ENCODE measurements at places on chromosomes 6 and 20.
A peak's percentile ranks its signal among the peaks of the same experiment; 100 is the strongest.

DNA sequence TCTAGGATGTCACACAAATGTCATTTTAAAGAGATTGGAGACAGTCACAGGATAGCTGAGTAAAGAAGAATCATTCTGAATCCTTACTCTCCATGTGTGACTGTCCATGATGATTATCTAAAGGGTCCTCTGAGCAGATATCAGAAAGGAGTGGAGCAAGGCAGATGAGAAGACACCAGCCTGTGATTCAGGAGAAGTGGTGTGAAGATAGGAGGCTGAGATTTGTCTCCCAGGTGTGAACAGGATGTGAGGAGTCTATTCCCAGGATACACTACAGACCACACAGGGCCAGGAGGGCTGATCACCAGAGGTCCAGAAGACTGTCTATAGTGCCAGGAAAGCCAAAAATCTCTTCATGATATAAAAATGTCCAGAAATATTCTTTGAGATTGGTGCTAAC, 27.0 kb downstream of the RWDD2A start:
- DNase-seq, result no peak

DNA sequence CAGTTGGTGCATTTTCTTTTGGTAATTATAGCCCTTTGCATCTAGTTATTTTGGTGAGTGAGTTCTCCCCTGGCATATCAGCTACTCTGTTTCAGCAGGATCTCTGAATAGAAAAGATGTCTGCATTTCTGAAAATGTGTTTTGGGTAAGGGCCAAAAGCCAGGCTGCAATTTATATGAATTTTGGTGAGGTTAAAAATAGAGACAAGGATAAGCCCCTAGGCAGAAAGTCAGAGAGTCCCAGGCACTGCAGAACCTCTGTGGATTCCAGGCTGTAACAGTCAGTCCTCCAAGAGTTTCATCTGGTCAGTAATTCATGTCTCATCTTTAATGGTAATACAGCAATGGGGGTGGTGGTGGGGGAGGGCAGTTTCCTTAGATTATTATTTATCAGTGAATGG, 53.0 kb downstream of the HDGFL1 start:
- no peak for DNase-seq

DNA sequence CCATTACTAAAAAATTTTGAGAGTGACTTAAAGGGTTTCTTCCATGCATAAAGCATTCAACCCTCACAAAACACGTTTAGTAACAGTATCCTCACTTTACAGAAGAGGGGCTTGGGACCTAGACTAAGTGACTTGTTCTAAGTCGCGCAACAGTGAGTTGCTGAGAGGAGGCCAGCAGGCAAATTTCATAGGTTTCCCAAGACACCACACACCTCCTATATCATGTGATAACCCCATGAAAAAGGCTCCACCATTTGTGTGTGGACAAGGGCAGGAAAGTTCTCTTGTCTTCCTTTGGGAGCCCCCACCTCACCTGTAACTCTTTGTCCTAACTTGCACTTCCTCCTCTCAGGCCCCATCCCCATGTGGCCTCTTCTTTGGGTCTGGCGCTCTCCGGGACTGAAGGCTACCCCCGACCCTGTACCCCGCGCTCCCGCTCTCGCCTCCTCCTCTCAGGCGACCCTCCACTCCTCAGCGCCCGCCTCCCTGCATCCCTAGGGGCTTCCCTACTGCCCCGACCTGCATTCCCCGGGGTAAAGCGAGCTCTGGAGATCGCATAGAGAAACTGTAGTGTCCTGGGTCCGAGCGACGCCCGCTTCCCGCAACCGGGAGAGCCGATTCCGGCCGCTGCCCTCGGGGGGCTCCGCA, 392 bp downstream of the PSMB8 start:
- DNase-seq, result peak; percentile 34

DNA sequence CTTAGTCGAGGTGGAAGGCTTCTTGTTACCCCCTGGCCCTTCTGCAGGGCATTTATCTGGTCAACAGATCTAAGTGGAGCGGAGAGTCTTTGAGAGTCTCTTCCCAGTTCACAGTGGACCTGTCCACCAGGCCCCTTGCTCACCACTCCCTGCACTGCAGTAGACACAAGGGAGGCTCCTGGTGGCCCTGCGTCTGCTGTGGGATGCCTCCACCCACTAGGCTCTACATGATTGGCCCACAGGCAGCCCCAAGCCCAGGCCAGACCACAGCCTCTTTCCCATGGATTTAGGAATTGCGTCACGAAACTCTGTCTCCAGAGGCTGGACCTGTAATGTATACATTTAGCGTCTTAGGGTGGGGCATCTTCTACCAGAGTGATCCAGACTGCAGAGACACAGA, 28.4 kb downstream of the TBC1D7 start:
- no peak for DNase-seq

- DNase-seq, result no peak
Measured at GRCh38 chr20:24934716-24935115, 14.4 kb upstream of the CST7 start.

- DNase-seq, result peak; percentile 54
Measured at GRCh38 chr20:4026093-4026601, 10.8 kb upstream of the RNF24 start.

DNA sequence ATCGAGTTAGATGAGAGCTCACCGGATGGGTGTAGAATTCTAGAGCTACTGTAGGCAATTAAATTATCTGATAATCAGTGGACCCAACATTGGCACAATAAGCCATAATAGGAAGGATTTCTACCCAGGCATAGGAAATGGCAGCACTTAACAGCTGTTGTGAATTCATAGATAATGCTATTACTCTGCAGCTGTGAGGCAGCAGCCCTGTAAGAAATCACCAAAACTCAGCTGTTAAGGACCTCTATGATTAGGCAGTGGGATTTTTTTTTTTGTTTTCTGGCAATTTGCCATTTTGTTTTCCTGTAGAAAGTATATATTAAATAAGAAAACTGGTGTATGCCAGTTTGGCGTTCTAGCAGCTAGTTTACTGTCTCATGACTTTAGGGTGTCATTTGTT, 609.1 kb upstream of the SLC35B3 start:
- DNase-seq, result no peak

DNA sequence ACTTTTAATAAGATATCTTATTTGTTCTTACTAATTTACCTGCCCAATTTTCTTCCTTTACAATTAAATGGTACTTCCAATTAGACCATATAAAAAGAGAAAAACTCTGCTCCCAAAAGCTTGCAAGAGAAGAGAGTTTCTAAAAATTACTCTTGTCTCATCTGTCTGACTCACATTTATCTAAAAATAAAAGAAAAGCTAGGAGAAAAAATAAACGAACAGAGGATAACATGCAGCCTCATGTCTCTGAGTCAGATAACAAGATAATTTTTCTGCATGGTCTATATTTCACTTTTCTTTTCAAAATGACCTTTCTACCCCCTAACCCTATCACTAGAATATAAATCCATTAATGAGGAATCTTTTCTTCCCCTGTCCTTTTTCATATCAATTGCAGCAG, 127.2 kb upstream of the TCF21 start:
- no peak for DNase-seq

GRCh38 chr6:146879406-146880117, 280.8 kb downstream of the ADGB start:
- peak; percentile 51 for DNase-seq

GRCh38 chr20:59783641-59784010, 149.8 kb downstream of the SYCP2 start:
- DNase-seq, result no peak

GRCh38 chr20:56934888-56935287, 305.8 kb downstream of the TFAP2C start:
- DNase-seq, result no peak

GRCh38 chr6:87754828-87755227, 52.8 kb upstream of the AKIRIN2 start:
- DNase-seq, result no peak

DNA sequence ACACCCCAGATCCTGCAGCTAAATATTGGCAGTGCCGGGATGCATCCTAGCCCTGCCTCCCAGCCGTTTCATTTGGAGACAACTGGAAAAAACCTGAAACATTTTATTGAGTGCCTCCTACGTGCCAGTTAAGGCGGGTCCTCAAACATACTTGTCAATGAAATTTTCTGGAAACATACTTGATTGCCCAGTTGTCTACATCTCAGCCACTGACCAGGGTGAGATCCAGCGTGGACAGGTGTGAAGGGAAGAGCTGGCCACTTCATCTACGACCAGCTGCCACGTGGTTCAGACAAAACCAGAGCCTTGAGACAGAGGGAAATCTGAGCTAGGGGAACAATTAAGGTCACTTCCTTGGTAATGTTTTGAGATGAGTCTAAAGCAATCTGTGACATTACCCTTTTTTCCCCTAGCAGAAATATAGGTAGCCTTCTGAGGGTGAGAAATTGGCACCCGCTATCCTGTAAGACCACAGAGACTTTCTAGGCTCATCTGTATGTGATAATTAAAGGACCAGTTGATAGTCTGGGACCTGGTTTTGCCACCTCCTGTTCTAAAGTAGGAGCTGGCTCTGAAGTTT, 116.3 kb upstream of the MTHFD1L start:
- no peak for DNase-seq
